NCI-H2081 treated with DMSO at 0.1 percent for 48 hours (cell line): ENCODE measurements at places on chromosomes 6 and 20.

DNA sequence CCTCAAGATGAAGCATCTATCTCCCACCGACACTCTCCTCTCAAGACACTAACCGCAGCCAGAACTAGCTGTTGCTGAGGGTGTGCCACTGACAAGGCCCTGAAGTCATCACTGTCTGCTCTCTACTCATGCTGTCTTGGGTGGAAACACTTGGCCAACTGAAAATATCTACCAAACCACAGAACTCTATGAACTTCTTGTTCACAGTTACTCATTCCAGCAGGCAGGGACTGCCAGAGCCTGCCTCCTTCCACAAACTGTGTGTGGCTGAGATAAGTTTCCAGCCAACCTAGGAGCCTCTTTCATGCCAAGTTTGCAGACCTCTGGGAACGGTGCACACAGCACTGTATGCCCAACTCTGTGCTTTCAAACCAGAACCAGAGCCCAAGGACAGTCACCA, 45.5 kb upstream of the NXT1 start:
- DNase-seq: no peak

DNA sequence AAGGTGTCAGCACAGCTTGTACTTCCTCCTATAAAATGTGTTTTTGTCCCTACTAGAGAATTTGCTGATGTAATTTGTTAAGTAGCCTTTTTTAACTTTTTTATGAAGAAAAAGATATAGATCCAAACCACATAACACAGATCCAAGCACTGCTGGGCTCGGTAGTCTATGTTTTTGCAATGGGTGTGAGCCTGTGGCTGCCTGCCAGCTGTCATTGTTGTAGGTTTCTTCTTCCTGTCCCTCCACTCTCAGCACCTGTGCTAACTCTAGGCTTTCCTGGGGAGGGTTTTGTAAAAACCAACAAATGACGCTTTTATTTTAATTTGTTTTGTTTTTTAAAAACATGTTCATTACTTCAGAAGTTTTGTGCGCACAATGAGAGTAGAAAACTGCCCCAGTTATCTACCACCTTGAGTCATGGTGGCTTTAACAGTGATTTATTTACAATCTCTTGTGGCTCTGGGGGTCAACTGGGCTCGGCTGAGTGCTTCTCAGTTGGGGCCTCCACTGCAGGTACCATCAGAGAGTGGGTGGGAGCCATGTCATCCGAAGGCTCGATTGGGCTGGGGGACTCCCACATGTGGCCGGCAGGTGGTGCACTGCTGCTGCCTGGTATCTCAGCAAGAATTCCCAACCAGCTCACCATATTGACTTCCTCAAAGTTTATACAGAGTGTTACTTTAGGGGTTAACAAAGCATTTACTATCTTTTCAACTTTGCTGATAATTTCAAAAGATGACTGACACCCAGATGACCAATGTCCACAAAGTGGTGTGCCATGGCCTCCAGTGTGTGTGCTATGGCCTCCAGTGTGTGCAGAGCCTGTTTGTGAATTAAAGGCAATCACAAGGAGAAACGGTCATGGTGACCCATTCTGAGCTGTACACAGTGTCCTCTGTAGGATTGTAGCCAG, 3.0 kb upstream of the CCR6 start:
- DNase-seq: no peak

- no peak for DNase-seq
Measured at GRCh38 chr6:105495515-105495914, 92.6 kb upstream of the PREP start.

DNA sequence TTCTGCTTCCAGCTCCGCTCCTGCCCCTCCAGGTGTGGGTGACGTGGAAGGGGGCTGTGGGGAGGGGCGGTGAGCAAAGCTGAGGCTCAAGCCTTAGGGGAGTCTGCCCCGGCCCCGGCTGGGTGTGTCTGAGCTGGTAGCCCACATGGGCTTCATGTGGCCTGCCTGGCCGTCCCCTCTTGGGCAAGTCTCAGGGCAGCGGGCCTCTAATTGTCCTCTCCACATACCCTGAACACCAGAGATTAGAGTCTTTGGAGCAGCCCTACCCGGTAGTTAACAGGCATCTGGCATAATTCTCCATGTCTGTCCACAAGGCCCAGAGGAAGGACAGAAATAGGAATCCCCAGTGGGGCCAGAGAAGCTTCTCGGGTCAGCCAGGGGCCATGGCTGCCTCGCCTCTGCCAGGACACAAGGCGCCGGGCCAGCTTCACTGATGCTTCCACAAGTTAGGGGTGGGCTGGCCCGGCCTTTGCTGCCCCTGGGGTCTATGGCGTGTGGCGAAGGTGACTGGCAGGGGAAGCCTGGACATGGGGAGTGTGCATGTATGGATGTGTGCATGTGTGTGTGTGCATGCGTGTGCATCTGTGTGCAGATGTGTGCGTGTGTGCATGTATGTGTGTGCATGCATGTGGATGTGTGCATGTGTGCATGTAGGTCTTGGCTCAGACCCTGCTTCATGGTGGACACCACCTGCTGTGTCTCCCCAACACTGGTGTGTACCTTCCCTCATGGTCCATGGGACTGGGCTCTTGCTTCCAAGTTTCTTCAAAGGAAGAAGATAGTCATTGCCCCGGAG, 24.0 kb downstream of the FRMD1 start:
- no peak for DNase-seq

DNA sequence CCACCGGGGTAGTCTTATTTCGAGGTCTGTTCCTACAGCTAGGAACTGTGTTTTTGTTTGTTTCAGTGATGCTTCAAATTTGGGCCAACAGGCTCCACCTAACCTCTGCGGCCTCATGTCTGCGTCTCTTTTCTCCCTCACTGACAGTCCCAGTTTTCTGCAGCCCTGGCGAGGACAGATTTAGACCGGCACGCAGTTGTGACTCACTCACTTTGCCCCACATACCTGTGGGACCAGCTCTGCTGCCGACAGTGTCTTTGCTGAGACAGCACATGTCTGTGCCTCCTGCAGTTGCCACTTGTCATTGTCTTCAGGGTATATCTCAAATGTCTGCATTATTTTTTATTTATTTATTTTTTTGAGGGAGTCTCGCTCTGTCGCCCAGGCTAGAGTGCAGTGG, 29.2 kb downstream of the OSBPL2 start:
- no peak for DNase-seq

DNA sequence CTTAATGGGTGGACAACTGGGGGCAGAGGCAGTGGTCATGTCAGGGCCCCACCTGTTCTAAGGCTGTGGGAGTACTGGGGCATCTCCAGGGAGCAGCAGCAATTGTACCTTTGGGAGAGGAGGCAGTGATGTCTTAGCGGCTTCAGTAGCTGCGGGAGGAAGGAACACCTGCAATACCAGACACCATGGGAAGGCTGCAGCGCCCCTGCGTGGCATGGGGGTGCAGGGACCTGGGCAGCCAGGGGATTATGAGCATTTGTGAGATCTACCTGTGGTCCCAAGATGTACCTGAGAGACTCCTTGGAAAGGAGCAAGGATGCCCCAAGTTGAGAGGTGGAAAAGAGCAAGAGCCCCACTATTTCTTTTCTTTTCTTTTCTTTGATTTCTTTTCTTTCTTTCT, 112.1 kb upstream of the GPR6 start:
- no peak for DNase-seq

- DNase-seq: no peak
Measured at GRCh38 chr6:160455541-160456213, 107.5 kb downstream of the SLC22A3 start.

- DNase-seq: no peak
Measured at GRCh38 chr6:132623106-132623845, 799 bp downstream of the TAAR2 start.

DNA sequence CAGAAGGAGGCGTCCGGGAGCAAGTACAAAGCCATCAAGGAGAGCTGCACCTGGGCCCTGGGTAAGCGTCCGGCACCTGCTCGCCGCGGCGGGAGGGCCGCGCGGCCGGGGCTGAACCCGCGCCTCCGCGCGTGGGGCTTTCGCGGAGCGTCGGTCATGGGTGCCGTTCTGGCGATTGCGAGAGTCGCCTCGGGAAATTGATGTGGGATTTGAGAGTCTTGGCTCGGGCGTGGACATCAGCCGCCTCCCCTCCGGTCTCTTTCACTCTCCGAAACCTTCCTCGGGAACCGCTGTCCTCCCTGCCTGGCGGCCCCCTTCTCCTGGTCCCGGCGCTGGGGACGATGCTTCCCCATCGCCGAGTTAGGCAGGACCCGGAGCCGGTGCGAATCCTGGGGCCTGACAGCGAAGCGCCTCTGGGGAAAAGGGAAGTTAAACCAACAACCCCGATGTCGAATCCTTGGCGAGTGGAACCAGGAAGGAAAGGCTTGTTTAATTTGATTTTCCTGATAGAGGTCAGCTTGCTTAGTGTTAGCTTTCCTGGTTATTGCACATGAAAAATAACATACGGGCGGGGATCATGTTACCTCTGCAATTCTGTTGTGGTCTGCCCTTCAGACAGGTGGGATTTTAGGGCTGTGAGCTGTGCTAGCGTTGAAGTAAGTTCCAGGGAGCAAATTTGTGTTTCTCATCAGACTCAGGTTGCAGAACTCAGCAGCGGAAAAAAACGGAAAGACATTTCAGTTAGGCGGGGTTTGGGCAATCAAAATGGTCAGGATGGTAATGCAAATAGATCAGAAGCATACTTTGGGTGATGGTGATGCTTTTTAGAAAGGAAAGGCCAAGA, 594 bp downstream of the ARFGEF3 start:
- DNase-seq: no peak

DNA sequence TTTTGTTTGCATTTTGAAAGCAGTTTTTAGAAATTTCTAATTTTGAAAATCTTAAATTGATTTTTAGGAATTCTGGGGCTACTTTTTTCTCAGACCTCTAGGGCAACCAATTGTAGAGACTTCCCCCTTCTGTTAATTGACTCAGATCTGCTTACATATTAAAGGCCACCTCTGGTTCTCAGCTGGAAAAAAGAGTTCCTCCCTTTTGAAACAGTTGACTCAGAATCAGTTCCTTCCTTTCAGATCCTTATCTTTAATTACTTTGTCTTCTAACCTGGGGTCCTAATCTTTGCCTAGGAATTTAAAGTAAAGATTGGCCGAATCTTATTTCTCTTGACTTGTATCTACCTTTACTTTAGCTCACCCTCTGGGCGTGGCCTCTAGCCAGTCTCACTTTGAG, 146.8 kb downstream of the LAMA2 start:
- DNase-seq: no peak

DNA sequence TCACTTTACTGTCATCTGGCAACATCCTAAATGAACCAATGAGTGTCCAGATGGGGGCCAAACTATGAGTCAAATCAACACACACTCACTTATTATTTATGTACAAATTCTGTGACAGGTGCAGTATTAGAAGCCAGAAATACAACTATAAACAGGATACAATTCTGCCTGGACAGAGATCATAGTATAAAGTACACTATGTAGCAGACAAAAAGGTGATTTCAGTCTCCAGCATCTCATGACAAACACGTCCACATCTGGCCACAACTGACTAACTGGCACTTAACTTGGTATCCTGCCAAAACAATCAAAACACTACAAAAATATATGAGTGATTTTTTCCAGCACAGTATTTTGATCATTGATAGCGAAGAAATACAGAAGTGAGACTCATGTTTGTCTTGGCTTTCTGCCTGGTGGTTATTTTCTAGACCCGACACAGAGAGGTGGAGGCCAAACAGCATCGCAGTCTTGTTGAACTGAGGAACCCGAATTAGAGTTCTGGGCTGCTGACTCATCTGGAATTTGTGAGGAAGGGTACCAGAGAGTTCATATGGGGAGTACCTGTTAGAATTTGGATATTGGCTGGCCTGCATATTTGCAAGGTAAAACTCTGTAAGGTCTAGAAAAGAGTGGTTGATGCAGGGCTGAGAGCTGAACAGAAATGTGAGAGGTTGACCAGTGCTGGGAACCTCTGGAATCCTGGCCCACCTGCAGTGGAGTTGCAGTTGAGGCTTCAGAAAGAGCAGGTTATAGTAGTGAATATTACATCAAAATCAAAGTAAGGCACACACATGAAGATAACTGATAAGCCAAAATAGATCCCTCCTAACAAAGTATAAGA, 475.2 kb downstream of the PTPRT start:
- no peak for DNase-seq

DNA sequence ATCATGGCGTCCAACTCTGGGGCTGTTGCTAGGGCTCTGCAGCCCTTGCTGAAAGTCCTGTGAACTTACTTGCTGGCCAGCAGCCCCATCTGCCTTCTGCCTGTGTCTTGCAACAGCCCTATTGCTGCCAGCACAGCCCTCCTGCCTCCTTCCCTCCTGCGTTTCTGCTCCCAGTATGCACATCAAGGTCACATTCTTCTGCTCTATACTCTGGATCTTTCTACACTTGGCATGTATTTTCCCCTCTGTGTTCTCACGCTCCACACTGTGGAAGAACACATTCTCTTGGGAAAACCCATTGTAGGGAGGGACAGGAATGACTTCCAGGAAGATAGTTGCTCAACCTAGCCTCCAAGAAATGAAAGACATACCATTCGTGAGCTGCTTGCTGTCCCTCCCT, 80.9 kb upstream of the PHACTR2 start:
- DNase-seq: no peak

- no peak for DNase-seq
Measured at GRCh38 chr6:87968435-87969278, 79.0 kb upstream of the SPACA1 start.

- DNase-seq: no peak
Measured at GRCh38 chr20:18837718-18838117, 24.1 kb downstream of the SCP2D1 start.

DNA sequence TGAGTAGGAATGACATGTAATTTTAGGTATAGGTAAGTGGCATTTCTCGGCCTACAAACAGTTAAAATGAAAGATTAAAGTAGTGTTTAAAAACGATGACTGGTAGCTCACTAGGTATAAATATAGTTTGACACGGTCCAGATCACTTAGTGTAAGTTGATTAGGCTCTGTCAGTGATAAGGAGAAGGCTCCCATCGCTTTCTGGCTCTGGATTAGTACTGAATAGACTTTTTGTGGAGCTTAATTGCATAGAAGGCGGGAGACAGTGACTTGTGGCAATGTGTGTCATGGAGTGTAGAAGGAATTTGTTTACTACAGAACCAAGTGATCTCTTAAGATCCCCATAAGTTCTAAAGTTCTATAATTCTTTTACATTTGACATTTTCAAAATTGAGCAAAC, 6.7 kb downstream of the PYGB start:
- DNase-seq: no peak

GRCh38 chr20:63356511-63356910, 4.6 kb downstream of the CHRNA4 start:
- no peak for DNase-seq
